ENCODE measurements at places on chromosomes 12 and 14.
A peak's percentile ranks its signal among the peaks of the same experiment; 100 is the strongest.

DNA sequence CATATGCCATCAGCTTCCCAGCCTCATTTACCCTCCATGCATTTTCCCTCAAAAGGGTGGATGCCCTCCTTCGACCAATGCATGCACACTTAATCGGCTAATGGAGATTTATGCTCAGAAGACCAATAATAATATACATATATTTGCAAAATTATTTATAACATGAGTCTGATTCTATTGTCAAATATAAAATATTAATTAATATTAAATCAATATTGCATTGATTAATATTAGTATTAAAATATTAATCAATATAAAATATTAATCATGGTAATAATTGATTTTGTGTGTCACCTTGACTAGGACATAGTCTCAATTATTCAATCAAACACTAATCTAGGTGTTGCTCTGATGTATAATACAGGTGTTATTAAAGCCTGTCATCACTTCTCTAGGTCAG is 1282.5 kb downstream of the TMEM121 start:
- H3K27ac ChIP-seq, result no peak overlapping the region
- no peak overlapping the region for H3K4me3 ChIP-seq
- H3K4me1 ChIP-seq, result peaks cover 5% of the 10 kb centered on the region
- peaks cover 30% of the 10 kb centered on the region for H3K27me3 ChIP-seq

DNA sequence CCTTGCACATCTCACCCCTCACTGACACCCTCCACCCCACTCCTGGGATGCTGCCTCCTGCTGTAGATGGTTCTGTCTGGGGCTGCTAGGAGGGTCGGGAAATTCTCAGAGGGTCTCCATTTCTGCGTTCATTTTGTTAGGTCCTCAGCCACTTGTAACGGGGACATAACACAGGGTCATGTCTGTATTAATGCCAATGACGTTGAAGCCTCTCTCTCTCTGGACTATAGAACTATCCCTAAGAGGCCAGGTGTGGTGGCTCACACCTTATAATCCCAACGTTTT is 14.6 kb downstream of the SIVA1 start:
- no peaks in the 10 kb centered on the region for H3K4me1 ChIP-seq
- no peak for DNase-seq
- no peak overlapping the region for H3K27ac ChIP-seq
- no peak overlapping the region for H3K4me3 ChIP-seq
- H3K36me3 ChIP-seq, result peaks cover 14% of the 10 kb centered on the region

GRCh38 chr12:46887870-46888269 is 62.1 kb upstream of the SLC38A4 start:
- H3K27me3 ChIP-seq, result peaks cover 2% of the 10 kb centered on the region
- no peak overlapping the region for H3K27ac ChIP-seq
- no peak overlapping the region for H3K4me3 ChIP-seq

DNA sequence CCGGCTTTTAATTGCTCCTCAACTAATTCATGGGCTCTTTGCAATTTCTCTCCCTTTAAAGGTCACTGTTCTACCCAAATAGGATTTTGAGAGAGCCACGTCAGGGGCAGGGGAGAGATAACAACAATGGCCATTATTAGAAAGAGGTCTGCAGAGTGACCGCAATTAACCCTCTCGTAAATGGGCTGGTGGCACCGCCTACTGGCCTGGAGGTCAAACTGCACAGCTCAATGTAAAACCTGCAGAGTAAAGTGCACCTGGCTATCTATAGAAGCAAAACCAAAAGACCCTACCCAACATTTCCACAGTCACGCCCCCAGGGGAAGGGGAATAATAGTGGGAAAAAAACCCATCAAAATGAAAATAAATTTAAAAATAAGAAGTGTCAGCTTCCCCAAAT is 21.6 kb upstream of the CLEC4E start:
- no peak overlapping the region for H3K4me3 ChIP-seq
- no peak for DNase-seq
- no peak overlapping the region for H3K27ac ChIP-seq
- H3K4me1 ChIP-seq, result no peaks in the 10 kb centered on the region
- H3K27me3 ChIP-seq, result peaks cover 2% of the 10 kb centered on the region

DNA sequence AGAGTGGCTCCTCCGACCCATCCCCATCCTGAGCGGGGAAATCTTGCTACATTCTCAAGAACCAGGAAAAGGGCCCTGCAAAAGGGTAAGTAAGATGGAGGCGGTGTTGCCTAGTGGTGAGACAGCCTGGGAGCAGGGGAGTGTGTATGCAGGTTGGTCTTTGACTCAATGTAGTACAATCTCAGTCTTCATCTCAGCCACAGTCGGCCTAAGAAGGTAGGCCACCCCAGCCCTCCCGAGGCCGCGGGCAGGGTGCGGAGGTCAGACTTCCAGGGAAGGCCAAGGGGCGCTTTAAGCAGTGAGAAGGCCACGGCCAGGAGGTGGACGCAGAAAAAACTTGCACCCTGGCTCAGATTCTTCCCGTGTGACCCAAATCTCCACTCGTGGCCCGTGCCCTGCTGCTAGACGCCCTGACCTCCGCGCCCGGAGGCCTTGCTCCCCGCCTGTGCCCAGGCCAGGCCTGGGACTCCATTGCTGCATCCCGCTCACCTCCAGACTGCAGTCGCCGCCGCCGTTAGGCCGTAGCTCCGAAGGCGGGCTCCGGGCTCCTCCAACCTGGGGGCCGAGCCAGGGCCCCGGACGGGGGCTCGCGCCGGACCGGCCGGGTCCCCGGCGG is 435 bp downstream of the FOXM1 start:
- peaks cover 44% of the 10 kb centered on the region for H3K4me1 ChIP-seq
- peak overlapping the region; percentile 93 for H3K4me3 ChIP-seq
- peaks cover 30% of the 10 kb centered on the region for H3K36me3 ChIP-seq
- peak; percentile 12 for DNase-seq
- H3K27ac ChIP-seq, result peak overlapping the region; percentile 93

GRCh38 chr14:59175404-59175803 is 13.1 kb upstream of the DAAM1 start:
- no peaks in the 10 kb centered on the region for H3K36me3 ChIP-seq
- H3K27ac ChIP-seq, result no peak overlapping the region
- H3K27me3 ChIP-seq, result peaks cover 7% of the 10 kb centered on the region
- no peak for DNase-seq
- no peaks in the 10 kb centered on the region for H3K4me1 ChIP-seq

DNA sequence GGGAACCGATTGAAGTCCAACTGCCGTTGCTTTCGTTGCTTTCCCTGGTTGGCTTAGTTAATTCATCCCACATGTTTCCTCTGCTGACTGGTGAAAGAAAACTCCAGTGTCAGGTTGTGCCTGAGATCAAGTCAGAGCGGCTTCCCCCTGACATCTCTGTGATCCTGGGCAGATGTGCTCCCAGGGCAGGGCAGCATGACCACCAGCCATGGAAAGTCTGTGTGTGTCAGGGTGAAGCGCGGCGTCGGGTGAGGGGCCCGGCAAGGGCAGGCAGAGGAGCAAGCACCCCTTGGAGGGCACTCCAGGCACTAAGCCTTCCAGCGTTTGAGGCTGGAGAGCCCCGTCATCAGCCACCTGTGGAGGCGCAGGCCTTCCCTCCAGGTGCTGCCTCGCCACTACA is 54.5 kb upstream of the IGF1 start:
- no peaks in the 10 kb centered on the region for H3K4me1 ChIP-seq
- peaks cover 4% of the 10 kb centered on the region for H3K27me3 ChIP-seq
- no peak overlapping the region for H3K4me3 ChIP-seq
- no peaks in the 10 kb centered on the region for H3K36me3 ChIP-seq

- H3K4me3 ChIP-seq, result peak overlapping the region; percentile 90
- no peak for DNase-seq
- H3K27me3 ChIP-seq, result no peaks in the 10 kb centered on the region
- H3K27ac ChIP-seq, result peak overlapping the region; percentile 79
- peaks cover 21% of the 10 kb centered on the region for H3K4me1 ChIP-seq
- peaks cover 3% of the 10 kb centered on the region for H3K36me3 ChIP-seq
Observed at GRCh38 chr14:22122227-22122818, 448.7 kb upstream of the OR4E1 start.

- H3K27me3 ChIP-seq, result peaks cover 6% of the 10 kb centered on the region
- no peaks in the 10 kb centered on the region for H3K36me3 ChIP-seq
- no peak overlapping the region for H3K27ac ChIP-seq
- no peak overlapping the region for H3K4me3 ChIP-seq
Observed at GRCh38 chr12:100404769-100405407, 48.0 kb downstream of the SLC17A8 start.

- H3K27ac ChIP-seq, result no peak overlapping the region
- H3K36me3 ChIP-seq, result no peaks in the 10 kb centered on the region
- DNase-seq, result no peak
- H3K4me3 ChIP-seq, result no peak overlapping the region
- H3K27me3 ChIP-seq, result no peaks in the 10 kb centered on the region
Observed at GRCh38 chr12:58030566-58031279, 89.4 kb downstream of the ATP23 start.

DNA sequence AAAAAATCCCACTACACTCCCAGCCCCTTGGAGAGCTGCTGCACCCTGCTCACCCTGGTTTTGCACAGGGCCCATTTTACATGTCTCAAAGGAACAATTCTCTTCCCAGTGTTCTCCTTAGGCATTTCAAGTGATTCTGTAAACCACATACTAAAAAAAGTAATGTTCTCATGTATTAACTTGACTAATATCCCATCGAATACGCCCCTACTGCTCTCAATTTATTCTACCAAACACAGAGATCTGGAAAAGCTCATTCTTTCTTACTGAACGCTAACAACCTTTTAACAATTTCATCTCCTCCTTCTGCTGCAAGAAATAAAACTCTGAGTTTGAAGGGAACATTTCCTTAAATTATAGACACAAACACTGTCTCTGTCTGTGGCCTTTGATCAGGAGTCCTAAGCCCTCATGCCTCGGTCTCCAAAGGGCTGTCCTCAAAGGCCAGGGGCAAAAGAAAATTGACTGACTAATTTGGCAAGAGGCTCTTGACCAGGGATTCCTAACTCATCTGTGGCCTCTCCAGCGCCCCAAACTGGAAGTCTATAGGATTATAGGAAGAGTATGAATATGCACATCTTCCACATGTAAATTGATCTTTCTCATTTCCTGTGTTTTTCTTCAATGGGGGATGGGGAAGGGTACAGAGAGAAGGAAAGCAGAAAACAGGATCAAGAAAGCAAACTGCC is 17.1 kb upstream of the TSPAN11 start:
- no peaks in the 10 kb centered on the region for H3K4me1 ChIP-seq
- DNase-seq, result no peak
- no peaks in the 10 kb centered on the region for H3K36me3 ChIP-seq
- no peak overlapping the region for H3K4me3 ChIP-seq
- peaks cover 4% of the 10 kb centered on the region for H3K27me3 ChIP-seq

DNA sequence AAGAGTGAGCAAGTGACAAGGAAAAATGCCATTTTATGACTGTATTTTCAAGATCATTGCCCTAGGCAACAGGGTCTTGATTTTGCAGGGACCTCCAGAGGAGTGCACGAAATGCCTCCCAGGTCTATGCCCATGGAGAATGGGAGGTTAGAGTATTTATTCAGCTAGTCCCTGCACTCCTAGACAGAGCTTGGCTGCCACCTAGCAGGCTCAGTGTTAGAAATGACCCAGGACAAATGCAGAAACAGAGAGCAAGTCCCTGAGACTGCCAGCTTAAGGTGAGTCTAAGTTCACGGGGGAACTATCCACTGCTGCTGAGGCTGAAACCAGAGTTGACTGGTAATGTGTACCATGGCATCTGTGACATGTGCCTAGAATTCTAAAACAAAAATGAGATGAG is 506.4 kb downstream of the MED13L start:
- H3K27ac ChIP-seq, result no peak overlapping the region
- no peaks in the 10 kb centered on the region for H3K36me3 ChIP-seq
- DNase-seq, result no peak

DNA sequence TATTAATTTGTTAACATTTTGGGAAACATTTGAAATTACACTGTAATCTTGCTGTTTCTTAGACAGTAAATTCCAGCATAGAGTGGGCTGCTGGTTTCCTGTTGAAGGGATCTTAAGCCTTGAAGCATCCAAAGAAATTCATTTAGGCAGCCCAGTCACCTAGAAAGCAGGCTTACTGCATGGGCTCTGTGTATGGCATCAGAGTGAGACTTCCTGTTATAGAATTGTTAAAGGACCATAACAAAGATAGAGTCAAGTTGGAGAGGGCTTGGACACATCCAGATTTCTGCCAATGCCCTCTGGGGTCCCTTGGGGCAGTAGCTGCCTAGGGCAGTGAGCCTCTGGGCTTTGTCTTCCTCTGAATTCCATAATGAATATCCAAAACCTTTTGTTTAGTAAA is 149.2 kb downstream of the DYRK2 start:
- no peak overlapping the region for H3K4me3 ChIP-seq
- no peak for DNase-seq
- H3K27me3 ChIP-seq, result peaks cover 7% of the 10 kb centered on the region
- peaks cover 16% of the 10 kb centered on the region for H3K4me1 ChIP-seq
- H3K36me3 ChIP-seq, result peaks cover 2% of the 10 kb centered on the region
- no peak overlapping the region for H3K27ac ChIP-seq

DNA sequence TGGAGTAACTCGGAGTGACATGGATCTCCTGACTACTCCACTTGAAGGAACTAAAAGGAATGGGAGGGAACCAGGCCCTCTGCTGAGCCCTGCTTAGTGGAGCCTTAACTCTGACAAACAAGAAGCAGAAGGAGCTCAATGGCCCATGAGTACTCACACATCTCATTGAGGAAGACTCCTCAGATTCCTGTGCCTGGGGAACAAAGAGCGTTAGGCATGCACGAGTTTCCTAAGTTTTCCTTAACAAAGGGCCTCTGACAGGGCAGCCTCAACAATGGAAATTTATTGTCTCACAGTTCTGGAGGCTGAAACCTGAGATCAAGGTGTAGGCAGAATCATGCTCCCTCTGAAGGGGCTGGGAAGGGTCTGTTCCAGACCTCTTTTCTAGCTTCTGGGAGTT is 185.7 kb upstream of the NTF3 start:
- no peaks in the 10 kb centered on the region for H3K36me3 ChIP-seq
- DNase-seq, result no peak
- H3K4me3 ChIP-seq, result no peak overlapping the region

DNA sequence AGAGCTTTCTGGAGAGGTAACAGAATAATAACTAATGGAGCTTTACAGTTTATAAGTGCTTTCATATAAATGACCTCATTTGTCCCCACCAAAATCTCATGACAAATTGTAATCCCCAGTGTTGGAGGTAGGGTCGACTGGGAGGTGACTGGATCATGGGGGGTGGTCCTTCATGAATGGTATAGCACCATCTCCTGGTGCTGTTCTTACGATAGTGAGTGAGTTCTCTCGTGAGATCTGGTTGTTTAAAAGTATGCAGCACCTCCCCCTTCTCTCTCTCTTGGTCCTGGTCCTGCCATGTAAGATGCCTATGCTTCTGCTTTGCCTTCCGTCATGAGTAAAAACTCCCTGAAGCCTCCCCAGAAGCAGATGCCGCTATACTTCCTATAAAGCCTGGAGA is 423.3 kb upstream of the GARIN6 start:
- no peaks in the 10 kb centered on the region for H3K27me3 ChIP-seq
- H3K4me3 ChIP-seq, result no peak overlapping the region

- H3K4me1 ChIP-seq, result no peaks in the 10 kb centered on the region
- H3K4me3 ChIP-seq, result no peak overlapping the region
- no peak overlapping the region for H3K27ac ChIP-seq
- no peaks in the 10 kb centered on the region for H3K36me3 ChIP-seq
- DNase-seq, result no peak
Observed at GRCh38 chr14:33716921-33717320, 234.0 kb downstream of the EGLN3 start.

GRCh38 chr14:92475451-92476187 is 38.0 kb upstream of the RIN3 start:
- no peaks in the 10 kb centered on the region for H3K4me1 ChIP-seq
- no peak overlapping the region for H3K27ac ChIP-seq
- no peak overlapping the region for H3K4me3 ChIP-seq
- no peaks in the 10 kb centered on the region for H3K36me3 ChIP-seq
